ENCODE measurements at places on chromosomes 3 and 15.

DNA sequence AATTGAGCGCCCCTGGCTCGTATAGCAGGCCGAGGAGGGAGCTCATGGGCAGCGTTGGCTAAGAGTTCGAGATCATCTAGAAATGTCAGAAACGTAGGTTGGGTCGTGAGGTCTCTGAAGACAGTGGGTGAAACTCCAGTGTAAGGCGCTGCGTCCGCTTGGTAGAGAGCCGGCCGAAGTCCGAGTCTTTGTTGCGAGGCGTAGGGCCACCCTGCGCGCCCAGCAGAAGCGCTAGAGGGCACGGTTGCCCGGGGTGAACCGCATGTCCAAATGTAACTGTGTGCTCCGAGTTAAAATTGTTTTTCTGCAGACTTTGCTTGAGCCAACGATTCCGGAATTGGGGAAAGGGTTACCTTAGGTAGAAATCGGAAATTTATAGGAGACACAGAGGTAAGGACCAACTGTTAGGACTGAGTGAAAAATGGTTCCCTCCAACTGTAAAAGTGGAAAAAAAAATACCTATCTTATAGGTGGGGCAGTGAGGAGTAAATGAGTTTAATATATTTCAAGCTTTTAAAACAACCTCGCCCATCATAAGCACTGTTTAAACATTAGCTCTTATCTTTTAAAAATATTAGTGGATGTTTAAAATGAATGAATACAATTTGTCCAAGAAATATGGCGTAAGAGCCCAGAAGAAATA, 993 bp upstream of the SIAH2 start:
- no peak for DNase-seq

- no peak for DNase-seq
Observed at GRCh38 chr3:47096959-47097358, 67.0 kb downstream of the SETD2 start.

DNA sequence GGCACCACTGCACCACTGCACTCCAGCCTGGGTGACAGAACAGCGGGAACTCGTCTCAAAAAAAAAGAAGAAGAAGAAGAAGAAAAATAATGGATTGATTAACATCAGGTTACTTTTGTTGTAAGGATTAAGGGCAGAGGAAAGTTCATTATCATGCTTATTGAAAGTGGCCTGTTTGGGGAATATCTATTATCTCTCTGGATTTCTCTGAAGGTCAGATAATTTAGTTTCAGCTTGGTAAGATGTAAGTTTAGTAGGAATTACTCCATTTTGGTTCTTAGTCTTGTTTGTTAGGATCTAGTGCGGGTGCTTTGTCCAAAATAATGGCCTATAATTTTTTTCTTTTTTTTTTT, 2.5 kb upstream of the MTMR14 start:
- no peak for DNase-seq

DNA sequence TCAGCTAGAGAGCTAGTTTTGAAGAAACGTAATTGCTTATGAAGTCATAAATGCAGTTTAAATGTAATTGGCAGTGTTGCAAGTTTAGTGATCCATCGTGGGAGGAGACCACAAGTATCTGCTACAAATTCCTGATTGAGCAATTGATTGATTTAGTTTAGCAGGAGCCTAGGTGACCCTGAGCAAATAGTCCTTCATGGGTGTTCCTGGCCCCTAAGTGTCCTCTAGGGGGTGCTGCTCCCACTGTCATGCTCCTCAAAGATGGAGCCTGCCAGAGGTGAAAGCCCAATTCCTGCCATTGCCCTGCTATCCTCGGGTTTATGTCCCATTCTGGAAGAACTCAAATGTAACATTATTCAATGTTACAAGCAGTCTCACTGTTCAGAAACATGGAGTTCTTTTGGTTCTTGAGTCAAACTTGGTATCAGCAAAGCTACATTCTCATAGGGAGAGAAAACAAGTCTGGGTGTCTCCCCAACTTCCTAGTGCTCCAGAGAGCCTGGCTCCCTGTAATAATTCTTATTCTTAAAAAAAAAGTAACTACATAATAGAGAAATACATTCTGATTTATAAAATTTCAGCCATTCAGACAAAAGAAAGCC, 29.8 kb upstream of the SENP5 start:
- peak; percentile 76 for DNase-seq

GRCh38 chr3:157077565-157077991, 82.4 kb downstream of the CCNL1 start:
- DNase-seq = no peak

DNA sequence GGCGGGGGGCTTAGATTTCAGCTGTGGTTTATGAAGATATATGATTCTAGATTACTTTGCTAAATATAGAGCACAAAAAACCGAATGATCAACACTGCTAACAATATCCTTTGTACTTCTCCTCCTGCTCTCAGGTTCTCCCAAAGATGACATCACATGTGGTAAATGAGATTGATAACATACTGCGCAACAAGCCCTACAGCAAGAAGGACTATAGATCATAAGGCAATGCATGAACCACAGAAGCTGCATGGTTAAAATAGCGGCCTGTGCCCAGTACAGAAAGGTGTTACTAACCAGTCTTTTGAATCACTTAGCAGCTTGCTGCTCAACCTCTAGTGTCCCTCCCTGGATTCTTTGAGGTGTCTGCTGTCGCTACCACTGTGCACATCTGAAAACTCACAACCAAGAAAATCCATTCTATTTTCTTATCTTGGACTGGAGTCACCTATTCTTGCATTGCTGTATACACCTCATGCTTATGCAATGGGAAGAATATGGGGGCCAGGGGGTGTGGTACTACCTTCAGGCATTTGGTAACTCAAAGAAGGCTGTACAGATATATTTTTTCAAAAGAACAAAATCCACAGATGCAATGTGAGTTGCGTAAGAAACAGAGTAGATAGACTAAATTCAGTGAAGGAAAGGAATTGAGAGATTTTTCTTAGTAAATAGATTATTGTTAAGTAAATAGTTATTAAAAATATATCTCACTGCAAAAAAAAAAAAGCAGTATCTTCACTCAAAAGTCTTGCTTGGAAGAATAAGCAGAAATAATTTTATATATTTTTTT, 18.2 kb downstream of the SSR3 start:
- no peak for DNase-seq

DNA sequence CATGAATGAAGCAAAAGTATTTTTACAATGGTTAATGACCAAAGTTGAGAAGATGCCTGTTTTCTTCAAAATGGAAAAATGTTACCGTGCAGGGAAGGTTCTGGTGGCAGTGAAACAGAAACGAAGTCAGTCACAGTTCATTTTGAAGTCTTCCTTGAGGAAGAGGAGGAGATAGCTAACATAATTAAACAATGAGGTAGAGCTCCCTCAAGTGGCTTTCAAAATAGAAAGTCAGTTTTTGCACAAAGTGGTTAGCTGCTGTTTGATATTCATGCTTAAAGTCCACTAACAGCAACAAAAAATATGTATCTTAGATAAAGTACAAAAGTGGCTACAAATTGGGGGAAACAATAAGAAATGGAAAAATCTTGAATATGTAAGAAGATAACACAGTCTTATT, 87.3 kb downstream of the TFG start:
- no peak for DNase-seq

DNA sequence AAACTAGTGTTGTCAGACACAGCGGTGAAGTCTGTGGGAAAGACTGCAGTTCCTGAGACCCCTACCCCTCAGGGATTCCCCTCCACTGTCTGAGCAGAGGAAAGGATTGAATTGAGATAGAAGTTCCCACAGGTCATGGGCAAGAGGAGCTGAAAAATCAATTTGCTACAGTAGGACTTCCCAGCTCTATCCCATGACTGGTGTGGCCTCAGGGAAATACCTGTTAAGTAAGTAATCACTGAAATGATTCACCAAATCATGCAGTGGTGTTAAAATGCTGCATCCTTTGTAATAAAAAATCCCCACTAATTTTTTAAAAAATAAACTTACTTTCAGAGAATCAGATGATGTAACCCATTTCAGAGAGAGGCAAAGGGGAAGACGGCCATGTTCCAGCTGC, 45.0 kb upstream of the SPRED1 start:
- DNase-seq = no peak

GRCh38 chr3:36923523-36923943, 21.3 kb downstream of the TRANK1 start:
- DNase-seq = no peak

DNA sequence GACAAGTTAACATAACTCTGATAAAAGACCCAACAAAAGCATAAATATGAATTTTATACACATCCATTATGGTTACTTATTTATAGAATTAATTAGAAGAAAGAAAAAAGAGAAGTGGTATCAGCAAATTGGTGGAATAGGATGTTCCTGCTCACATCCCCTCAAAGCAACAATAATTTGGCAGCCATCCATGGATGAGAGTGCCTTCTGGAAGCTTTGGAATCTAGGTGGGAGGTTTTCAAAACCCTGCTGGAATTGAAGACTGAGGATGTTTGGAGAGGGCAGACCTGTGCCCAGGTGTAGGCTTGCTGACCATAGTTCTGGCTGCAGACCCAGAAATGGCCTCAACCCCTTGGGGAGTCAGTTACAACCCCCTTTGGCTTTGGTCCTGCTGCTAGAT, 91.2 kb downstream of the EDEM1 start:
- DNase-seq = no peak

GRCh38 chr3:50466177-50466576, 37.3 kb downstream of the CACNA2D2 start:
- no peak for DNase-seq

DNA sequence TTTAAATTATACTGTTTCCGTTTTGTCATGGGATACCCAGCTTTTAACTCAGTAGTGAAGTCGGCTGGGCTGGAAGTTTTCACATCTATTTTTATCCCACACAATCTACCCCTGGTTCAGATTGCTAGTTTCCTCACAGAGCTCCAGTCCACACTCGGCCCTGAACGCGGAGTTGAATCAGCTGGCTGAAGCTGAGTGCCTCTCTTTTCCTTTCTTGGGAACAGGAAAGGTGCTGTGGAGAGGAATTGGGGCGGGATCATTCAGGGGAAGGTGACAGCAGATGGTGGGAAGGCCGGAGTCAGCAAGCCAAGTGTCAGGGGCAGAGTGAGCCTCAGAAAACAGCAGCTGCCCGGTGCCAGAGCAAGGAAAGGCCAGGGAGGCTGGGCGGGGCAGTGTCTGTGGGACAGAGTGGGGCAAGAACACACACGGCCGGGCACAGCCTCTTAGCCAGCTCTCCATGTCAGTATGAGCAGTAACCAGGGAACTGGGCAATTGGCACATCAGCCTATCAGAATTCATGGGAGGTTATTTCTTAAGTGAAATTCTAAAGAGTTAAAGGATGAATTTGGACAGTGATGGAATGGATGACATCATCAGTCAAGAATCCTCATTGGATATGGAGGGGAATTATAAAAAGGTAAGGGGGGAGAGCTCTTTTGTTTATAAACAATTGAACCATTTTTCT, 135.7 kb upstream of the IL12A start:
- no peak for DNase-seq

GRCh38 chr15:23083115-23083514, 43.7 kb upstream of the TUBGCP5 start:
- no peak for DNase-seq

DNA sequence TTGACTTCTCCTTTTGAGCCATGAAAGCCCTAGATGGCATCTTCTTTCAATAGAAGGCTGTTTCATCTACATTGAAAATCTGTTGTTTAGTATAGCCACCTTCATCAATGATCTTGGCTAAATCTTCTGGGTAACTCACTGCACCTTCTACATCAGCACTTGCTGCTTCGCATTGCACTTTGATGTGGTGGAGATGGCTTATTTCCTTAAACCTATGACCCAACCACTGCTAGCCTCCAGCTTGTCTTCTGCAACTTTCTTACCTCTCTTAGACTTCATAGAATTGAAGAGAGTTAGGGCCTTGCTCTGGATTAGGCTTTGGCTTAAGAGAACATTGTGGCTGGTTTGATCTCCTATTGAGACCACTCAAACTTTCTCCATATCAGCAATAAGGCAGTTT, 189.8 kb downstream of the PLCL2 start:
- no peak for DNase-seq

DNA sequence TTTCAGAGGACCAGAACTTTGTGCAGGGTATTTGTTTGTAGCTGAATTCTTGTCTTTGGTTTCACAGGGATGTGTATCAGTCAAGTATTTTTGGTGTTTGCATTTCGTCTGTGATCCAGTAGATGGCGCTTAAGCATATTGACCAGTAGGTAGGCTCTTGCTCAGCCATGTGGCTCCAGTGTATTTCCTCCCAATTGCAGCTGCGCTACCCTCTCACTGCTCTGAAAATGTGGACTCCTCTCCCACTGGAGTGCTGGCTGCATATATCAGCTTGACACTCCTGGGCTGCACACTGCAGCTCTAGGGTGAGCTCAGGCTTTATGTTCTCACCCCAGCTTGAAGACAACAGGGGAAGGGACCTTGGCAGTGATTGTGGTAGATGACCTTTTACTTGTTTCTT, 1264.3 kb upstream of the ALCAM start:
- peak; percentile 31 for DNase-seq

GRCh38 chr15:70036585-70037291, 61.0 kb downstream of the TLE3 start:
- DNase-seq = peak; percentile 71

DNA sequence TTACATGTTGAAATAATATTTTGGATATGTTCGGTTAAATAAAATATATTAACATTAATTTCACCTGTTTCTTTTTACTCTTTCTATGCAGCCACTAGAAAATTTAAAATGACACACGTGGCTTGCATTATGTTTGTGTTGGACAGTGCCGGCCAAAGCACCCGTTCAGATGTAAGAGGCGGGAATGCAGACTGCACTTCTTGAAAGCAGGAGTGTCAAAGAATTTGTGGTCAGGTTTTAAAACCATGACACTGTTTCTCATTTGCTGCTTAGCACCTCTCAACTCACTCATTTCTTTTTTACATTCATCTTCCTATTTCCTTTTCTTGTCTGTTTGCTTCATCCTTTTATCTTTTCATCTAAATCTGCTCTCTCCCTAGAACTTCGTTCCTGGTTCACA, 35.3 kb upstream of the MINAR1 start:
- DNase-seq = no peak

DNA sequence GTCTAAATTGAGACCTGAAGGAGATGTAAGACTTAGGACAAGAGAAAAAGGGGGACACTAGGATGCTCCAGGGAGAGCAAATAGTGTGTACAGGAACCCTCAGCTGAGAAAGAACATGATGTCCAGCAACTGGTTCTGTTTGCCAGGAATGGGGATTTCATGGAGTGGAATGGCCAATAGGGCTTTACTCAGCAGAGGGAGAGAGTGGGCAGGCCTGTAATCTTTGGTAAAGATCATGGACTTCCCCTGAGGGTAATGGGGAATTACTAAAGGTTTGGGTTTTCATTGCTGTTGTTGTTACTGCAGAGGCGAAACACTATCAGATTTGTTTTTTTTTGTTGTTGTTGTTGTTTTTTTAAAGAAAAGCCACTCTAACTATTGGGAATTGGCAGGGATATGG, 99.0 kb downstream of the SCN11A start:
- no peak for DNase-seq

DNA sequence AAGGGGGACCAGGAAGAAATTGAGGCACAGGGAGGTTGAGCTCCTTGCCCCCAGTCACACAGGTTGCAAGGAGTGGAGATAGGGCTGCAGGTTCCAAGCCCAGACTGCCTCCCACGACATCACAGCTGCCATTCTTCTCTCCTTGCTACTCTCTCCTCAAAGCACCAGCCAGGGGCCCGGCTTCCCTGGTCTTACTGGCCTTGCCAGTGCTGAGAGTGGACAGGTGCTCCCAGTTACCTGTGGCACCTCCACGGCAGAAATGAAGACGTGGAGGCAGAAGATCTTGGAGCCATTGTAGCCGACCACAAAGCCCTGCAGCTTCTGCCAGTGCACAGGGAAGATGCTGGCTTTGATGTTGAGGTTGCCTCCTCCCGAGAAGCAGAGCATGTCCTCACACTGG, 17.9 kb upstream of the ACAD9 start:
- no peak for DNase-seq

GRCh38 chr15:70833861-70834765, 19.8 kb downstream of the LARP6 start:
- no peak for DNase-seq
